NCI-H510A treated with DMSO at 0.1 percent for 48 hours (cell line): ENCODE measurements at places on chromosomes 13 and 19.
A peak's percentile ranks its signal among the peaks of the same experiment; 100 is the strongest.

DNA sequence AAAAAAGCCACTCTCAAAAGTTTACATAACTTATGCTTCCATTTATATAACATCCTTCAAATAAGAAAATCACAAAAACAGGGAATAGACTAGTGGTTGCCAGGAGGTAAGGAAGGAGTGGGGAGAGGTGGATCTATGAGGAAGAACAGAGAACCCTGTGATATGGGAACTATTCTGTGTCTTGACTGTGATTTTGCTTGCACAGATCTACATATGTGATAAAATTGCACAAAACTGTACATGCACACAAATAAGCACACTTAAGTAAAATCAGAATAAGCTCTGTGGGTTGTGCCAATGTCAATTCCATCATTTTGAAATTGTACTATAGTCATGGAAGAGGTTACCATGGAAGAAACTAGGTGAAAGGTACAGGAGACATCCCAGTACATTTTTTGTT, 121.6 kb upstream of the SGCG start:
- DNase-seq, result no peak

DNA sequence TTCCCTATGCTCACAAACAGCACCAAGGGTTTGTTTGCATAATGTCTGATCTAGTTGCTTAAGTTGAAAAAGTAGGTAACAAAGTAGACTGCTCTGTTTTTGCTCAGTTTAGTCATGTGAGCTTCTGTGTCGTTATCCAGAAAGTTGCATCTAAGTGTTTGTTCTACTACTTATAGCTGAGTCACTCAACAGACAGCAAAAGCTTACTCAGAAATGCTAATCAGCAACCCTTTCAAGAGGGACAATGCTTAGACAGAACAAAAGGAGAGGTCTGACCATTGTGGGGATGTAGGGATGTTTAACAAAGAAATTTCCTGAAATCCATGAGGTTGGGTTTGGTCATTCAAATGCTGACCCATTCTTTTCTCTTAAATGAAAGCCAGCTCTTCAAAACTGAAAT, 106.4 kb downstream of the ATP8A2 start:
- DNase-seq, result peak; percentile 15

DNA sequence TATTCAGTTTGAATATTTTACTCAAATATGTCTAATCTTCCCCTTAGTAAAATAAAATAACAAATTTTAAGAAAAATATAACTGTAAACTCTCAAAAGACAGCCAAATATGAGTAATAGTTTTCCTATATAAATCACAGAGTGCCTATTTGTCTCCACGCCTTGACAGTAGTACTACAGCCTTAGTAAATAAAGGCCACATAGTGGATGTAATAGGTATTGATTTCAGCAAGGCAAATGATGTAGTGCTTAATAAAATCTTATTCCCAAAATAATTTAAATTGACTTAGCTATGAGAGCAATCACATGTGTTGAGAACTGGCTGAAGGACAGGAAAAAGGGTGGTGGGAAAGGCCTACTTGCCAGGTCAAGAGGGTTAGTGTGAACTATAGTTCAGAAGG, 747.2 kb downstream of the OLFM4 start:
- DNase-seq, result no peak

GRCh38 chr19:16739546-16739945, 19.9 kb downstream of the NWD1 start:
- no peak for DNase-seq

- DNase-seq, result peak; percentile 100
These were observed at the start of gene ASF1B for GRCh38 chr19:14136509-14137281. Gene ASF1B, minus strand, starts transcription at chr19:14136589. Its CDS starts 133 bp downstream, at chr19:14136456.

DNA sequence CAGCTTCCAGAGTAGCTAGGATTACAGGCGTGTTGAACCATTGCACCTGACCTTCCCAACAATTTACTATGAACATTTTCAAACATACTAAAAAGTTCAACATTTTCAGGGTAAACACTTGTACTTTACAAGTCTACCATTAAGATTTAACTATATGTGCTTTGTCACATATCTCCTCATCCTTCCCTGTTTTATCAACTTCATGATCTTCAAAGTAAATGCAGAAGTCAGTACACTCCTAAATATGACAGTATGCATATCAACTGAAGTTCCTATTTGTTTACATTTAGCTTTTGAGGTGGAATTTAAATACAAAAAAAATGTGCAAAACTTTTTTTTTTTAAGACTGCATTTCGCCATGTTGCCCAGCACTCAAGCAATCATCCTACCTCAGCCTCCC, 18.5 kb downstream of the LNX2 start:
- DNase-seq, result no peak

DNA sequence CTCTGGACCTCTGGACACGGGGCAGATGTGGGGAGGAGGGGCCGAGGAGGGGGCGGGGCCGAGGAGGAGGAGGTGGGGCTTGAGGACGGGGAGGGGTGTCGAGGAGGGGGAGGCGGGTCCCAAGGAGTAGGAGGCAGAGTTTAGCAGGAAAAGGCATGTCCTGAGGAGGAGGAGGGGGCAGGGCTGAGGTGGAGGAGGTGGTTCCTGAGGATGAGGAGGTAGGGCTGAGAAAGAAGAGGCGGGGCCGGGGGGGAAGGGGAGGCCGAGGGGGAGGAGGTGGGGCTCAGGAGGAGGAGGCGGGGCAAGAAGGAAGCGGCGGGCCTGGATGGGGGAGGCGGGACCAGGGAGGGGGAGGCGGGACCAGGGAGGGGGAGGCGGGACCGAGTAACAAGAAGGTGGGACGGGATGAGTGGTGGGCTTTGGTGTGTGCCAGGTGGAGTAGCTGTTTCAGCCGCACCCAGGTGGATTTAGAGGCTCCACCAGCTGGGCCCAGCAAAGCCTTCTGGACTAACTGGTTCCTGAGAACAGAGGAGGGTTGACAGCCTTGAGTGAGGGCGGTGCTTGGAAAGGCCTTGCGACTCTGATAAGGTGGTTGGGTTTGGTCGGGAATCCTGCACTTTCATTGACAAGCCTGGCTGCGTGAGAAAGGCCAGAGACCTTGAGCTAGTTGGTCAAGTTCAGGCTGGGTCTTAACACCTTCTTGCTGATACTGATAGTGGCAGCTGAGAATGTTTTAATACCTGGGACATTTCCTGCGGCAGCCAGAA, 7.7 kb downstream of the TECR start:
- no peak for DNase-seq

DNA sequence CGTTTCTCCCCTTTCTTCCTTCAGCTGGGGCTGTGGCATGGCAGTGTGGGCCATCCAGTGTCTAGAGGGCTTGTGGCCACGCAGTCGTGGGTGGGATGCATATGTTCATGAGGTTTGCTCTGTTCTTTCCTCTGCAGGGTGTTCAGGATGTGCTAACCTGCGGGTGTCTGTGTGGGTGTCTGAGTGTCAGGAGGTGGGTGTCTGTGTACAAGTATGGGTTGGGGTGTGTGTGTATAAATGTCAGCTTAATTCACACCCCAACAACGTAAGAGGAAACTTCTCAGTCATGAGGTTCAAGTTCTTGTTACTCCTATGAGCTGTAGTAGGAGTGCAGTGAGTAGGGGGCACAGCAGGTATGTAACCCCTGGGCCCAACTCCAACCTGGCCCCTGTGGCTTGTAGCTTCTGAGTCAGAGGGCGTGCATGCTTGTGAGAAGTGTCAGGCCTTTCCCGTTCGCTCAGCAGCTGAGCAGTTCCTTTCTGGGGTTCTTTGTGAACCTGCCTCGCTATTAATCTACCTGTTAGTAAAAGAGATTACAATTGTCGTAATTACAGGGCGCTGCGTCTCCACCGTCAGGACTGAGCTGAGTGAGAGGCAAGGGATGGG, 49.1 kb downstream of the NFIX start:
- DNase-seq, result no peak

- DNase-seq, result no peak
These were observed 158.5 kb downstream of the LMO7 start for GRCh38 chr13:75794663-75795062.

DNA sequence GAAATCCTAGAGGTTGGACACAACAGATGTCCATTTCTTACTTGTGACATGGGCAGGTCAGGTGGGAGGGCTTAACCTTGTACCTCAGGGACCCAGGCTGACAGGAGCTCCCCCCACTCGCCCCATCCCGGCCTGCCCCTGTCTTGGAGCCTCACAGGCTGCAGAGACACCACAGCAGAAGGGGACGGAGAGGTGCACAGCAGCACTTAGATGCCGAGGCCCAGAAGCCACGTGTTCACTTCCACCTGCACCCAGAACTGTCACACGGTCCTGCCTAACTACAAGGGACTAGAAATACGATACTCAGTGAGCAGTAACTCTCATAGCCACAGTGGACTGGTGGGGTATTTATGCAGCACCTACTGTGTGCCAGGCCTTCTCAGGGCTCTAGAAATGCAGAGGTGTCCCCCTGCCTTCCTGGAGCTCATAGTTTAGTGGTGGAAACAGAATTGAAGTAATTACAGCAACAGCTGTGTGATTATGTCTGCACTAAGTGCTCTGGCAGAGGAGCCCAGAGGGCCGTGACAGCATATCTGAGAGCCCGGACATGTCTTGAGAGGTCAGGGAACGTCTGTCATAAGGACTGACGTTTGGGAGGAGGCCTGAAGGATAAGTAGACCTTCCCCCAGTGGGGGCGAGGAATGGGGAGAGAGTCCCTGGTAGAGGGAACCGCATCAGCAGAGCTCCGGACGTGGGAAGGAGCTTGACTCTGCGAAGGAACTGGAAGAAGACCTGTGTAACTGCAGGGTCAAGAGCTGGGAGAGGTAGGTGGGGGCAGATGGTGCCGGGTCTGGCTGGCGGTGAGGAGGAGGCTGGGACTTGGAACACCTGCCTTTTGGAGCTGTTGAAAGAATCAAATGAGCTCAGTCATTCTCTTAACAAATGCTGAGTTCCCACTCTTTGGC, 130.0 kb downstream of the SIPA1L3 start:
- DNase-seq, result peak; percentile 82

- DNase-seq, result no peak
These were observed 121.6 kb upstream of the ZNF507 start for GRCh38 chr19:32223595-32224370.

GRCh38 chr13:45299194-45299593, 41.8 kb downstream of the TPT1 start:
- no peak for DNase-seq

- no peak for DNase-seq
These were observed 2.0 kb downstream of the UHRF1 start for GRCh38 chr19:4911314-4911713.

DNA sequence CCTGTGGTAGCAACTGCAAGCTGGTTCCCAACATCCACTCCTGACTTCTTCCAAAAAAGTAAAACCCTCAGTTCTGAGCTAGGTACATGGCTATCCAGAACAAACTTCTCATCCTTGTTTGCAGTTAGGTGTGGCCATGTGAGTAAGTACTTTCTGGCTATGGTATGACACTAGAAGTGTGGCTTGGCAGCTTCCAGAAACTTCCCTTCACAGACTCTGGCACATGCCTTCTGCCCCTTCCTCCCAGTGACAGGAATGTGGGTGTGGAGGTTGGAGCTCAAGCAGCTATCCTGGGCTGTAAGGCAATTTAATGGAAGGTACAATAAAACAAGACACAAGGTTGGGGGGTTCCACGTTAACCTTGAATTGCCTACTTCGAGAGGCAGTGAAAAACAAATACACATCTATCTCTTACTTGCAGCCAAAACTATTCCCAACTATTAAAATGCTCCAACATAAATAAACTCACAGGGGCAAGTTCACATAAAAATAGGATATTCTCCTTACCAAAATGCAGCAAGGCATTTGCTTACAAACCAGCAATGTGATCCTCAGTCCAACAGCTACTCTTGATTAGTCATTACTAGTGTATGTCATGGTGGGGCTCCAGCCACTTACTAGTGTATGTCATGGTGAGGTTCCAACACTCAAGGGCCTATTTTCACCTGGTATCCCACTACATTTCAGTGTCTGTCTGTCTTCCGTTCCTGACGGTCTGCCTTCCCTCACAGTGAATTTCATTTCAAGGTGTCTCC, 3.1 kb downstream of the SMG9 start:
- DNase-seq, result no peak

GRCh38 chr13:74678308-74678965, 544.2 kb upstream of the KLF12 start:
- no peak for DNase-seq

- DNase-seq, result no peak
These were observed 2.4 kb downstream of the TIMM13 start for GRCh38 chr19:2424686-2425621.

DNA sequence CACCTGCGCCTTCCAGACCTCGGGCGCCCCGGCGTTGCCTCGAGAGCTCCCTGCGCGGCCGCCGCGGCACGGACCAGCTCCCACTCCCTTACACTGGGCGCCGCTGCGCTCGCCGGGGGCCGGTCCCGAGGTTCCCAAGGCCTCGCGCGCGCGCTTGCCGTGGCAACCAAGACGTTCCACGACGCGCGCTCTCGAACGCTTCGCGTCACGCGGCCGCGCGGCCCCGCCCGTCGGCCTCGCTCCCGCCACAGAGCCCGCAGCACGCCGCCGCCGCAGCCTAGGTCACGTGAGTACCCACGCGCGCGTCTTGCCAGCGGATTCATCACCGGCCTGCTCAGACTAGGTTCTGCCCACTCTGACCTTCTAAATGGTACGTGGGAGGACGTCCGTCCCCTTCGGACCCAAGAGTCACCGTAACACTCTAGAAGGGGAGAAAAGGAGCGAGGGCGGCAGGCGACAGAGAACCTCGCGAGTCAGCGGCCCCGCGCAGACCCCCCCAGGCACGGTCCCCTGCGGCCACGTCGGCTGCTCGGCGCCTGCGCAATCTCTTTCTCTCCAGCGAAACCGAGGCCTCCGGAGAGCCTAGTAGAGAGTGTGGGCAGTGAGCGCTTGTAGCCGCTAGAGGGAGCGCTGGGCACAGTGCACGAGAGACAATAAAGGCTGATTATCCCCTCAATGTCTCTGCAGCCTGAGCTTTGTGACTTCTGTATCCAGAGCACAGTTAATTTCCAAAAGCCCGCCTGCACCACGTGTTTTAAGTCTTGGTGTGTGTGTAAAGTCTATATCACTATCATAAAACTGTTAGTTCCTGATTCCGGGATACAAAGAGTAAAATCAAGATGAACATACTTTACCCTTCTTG, at the start of gene SPART:
TSS of gene SPART (minus strand) at position 173 of the 862 bp plus-strand sequence. CDS start 10,564 bp downstream, outside the sequence.
- peak; percentile 91 for DNase-seq

GRCh38 chr19:6413291-6413690, 11.3 kb downstream of the KHSRP start:
- DNase-seq, result no peak

GRCh38 chr13:35342440-35342839, 134.0 kb downstream of the MAB21L1 start:
- DNase-seq, result no peak

DNA sequence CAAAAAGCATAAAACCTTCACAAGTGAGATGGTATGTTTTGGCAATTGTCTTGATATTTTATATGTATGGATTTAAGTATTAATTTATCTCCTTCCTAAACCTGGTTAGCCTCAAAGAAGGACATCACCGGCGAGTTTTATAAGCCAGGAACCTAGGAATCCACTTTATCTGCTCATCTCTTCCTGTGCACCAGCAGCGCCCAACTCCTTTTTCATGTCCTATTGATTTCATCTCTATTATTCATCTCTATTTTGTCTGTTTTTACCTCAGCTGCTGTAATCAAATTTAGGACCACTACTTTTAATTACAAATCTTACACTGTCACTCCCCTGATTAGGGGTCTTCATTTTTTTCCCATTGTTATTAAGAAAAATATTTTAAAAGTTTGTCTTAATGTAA, 286.4 kb downstream of the DACH1 start:
- DNase-seq, result no peak
